ENCODE measurements at places on chromosomes 7 and 10.
A peak's percentile ranks its signal among the peaks of the same experiment; 100 is the strongest.

- DNase-seq: no peak
Measured at GRCh38 chr10:4291990-4292389, 507.0 kb upstream of the KLF6 start.

DNA sequence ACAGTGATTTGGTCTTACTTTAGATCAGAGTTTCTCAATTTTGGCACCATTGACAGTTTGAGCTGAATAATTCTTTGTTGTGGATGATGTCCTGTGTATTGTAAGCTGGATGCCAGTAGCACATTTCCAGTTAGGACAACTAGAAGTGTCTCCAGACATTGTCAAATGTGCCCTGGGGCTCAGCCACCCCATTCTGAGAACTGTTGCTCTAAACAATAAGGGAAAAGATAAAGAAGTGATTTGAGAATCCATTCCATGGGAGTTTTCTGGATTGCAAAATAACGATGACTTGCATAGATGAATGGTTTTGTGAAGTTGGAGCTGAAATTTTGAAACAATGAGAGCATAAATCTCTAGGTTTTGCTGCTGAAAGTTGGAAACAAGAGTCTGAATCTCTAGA is 44.6 kb downstream of the NUP205 start:
- DNase-seq: no peak

- no peak for DNase-seq
Measured at GRCh38 chr10:11197878-11198277, 180.2 kb downstream of the CELF2 start.

GRCh38 chr7:65325793-65326432 is 47.7 kb upstream of the ZNF92 start:
- DNase-seq: no peak

DNA sequence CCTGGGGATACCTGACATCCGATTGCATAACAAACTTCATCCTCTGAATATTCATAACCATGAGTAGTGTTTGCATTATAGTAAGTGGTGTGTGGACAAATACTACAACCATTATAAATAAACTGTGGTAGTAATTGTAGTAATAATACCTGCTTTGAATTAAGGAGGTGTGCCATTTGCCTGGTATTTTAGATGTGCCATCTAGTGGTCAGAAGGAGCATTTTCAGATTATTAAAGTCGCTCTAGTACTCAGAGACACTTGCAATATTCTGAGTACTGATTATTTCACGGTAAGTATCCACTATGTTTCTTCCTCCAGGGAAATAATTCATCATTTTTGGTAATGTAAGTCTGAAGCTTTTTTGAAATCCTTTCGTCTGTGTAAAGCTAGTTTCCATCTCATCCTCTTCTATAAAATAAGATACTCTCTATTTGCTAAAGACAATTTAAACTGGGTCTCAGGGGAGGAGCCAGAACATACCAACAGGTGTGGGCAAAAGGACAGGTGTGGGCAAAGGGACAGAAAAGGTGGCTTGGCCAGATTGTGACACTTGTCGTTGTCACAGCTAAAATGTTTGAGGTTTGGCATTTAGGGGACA is 115.3 kb upstream of the WDR11 start:
- DNase-seq: no peak

DNA sequence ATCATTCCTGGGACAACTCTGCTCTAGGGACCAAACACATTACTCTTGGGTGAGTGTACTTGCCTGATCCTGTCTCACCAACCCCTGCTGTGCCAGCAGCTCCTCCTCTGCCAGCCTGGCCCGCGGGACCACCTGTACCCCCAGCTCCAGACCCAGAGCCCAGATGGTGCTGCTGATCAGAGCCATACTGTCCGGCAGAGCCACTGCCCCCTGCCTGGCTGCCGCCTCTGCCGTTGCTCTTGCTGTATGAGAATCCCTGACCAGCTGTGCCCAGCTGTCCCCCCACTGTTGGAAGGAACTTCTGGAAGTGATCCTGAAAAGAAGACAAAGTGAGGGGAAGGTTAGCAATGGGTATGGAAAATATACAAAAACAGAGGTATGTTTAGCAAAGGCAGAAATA is 6.9 kb downstream of the MYOZ1 start:
- DNase-seq: no peak

GRCh38 chr10:101920546-101920945 is 76.9 kb upstream of the KCNIP2 start:
- DNase-seq: no peak

GRCh38 chr7:143285806-143286521 is 1.2 kb downstream of the TMEM139 start:
- DNase-seq: no peak

DNA sequence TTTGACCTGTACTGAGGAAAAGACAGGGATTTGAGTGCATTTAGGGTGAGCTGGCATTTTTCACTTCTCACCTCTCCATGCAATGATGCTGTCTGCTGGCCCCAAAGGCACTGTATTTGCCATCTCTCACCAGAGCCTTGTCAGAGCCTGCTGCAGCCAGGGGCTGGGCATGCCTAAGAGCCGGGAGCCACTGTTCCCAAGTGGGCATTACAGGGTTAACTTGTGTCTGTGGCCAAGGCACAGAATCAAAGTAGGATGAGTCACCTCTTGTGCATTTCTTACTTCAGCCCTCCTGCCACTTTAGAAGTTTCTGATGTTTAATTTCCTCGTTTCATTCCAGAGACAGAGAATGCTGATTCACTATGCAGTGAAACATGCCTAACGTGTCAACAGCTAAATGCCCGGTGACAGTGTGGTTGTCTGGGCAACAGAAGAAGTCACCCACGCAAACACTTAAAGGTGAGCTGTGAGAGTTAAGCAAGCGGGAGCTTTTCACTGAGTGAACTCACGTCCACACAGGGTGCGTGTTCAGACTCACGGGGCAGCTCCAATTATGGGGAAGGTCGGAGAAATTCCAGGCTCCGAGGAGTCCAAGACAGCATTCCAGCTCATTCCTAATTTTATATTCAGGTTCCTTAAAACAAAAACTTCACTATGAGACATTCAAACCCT is 57.1 kb upstream of the IGFBP3 start:
- no peak for DNase-seq

DNA sequence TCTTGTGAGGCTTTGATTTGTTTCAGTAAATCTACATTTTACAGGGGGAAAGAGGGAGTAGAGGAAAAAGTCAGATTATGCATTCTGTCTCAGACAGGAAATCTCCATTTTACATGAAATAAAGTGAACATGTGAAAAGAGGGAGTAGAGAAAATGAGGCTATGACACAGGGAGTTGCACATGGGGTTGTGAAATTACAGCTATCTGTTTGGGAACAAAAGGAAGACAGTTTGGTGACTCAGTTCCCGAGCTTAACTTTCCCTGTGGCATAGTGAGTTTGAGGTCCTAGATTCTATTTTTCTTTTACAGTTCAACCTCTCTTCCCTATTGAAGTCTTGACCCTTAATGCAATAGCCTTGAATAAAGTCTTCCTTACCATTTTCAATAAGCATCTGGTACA is 63.2 kb upstream of the AGR3 start:
- no peak for DNase-seq

DNA sequence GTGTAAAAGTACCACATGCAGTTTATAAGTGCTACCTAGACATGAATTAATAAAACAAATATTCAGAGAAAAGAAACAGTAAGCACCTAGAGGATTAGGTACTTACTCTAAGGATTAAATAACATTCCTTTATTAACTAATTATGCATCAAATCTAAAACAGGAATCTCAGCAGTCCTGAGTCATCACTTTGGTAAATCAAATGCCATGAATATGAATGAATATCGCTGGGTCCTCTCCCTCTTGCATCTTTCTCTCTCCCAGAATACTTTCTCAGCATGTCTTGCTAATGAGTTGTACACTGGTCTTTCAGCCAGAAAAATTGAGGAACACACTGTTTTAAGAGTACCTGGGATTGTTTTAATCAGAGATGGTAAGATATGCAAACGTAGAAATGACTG is 225.5 kb upstream of the NFE2L3 start:
- DNase-seq: no peak

- no peak for DNase-seq
Measured at GRCh38 chr10:19491166-19491565, 325.1 kb upstream of the PLXDC2 start.

GRCh38 chr7:79452032-79452494 is 1.4 kb downstream of the MAGI2 start:
- peak; percentile 72 for DNase-seq

All from mesothelial cell of epicardium (in vitro differentiated cells).